ENCODE measurements at places on chromosomes 5 and 9. TPM values are rescaled to one million over a fixed set of nuclear protein-coding genes. Genes with fewer than 3 reads are reported as not detected.

Gene HTR4
- polyA plus RNA-seq: 0.29 TPM

Gene SEMA4D
- polyA plus RNA-seq: 10.1 TPM

Gene MAMDC2
- 0.65 TPM for polyA plus RNA-seq

Gene NEUROG1
- not detected for polyA plus RNA-seq
